Activated T-helper 2 cell treated with anti-CD3 and anti-CD28 coated beads, Interferon-gamma antibody, Interleukin-2, Interleukin-4, amounts not matched to agents 10 μg/mL and 5 μg/mL and 100 μg/mL, durations not matched to agents 14 hours and 24 hours and 36 hours (primary cell): ENCODE measurements at places on chromosomes 2 and 18. TPM values are rescaled to one million over a fixed set of nuclear protein-coding genes. Genes with fewer than 3 reads are reported as not detected.
A peak's percentile ranks its signal among the peaks of the same experiment; 100 is the strongest.

DNA sequence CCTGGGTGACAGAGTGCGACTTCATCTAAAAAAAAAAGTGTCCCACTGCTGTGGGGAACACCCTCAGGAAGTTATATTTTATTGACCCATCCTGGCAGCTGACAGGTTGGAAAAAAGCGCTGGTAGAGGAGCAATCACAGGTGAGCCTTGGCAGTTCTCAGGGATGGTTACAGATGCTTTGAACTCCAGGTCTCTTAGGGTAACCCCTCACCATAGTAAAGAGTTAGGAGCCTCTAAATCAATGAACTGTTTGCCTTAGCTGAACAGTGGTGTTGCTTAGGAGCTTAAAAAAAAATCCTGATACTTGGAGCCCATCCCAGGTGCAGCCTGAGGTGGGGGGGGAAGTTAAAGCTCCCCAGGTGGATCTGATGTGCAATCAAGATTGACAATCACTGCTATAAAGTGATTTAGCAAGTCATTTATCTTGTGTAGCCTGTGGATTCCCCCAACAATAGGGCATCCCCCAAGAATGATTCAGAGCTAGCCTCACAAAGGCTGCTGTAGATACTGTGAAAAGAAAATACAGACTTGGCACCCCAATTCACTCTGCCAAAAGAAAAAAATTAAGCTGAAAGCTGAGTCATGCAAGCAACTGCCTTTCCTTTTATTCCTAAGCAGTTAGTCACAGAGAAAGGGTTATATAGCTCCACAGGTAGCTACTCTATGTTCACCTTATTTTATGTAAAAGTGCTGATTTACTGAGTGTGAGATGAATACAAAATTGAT lies 14.8 kb downstream of the SLC16A14 start:
- DNase-seq: no peak
- no peaks in the 10 kb centered on the region for H3K27me3 ChIP-seq
- H3K4me3 ChIP-seq: no peak overlapping the region
- peaks cover 4% of the 10 kb centered on the region for H3K36me3 ChIP-seq

GRCh38 chr2:60699617-60700016 lies 56.5 kb upstream of the PAPOLG start:
- no peaks in the 10 kb centered on the region for H3K4me1 ChIP-seq
- no peak overlapping the region for H3K4me3 ChIP-seq
- no peak for DNase-seq
- no peak overlapping the region for H3K27ac ChIP-seq
- no peaks in the 10 kb centered on the region for H3K36me3 ChIP-seq

DNA sequence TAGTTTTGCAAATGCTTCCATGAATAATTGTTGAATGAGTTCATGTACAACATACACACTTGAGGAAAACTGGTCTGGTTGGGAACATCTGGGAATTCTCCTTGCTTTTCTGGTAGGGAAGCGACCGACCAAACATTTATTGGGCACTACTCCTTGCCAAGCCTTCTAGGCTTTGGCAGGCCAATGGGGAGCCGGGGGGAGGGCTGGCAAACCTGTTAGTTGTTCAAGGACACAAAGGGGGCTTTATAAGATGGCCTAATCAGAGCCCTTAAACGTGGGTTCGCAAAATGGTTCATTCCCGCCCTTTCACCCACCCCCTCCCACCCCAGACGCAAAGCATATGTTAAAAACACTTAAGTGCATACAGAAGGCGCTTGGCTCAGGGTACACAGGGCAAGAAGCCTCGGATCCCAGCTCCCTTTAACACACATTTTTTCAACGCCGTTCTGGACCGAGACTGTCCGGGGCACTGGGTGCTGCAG lies 844 bp upstream of the VSNL1 start:
- H3K36me3 ChIP-seq: no peaks in the 10 kb centered on the region
- H3K27me3 ChIP-seq: peaks cover 70% of the 10 kb centered on the region
- no peak overlapping the region for H3K4me3 ChIP-seq
- peaks cover 8% of the 10 kb centered on the region for H3K4me1 ChIP-seq
- DNase-seq: no peak

DNA sequence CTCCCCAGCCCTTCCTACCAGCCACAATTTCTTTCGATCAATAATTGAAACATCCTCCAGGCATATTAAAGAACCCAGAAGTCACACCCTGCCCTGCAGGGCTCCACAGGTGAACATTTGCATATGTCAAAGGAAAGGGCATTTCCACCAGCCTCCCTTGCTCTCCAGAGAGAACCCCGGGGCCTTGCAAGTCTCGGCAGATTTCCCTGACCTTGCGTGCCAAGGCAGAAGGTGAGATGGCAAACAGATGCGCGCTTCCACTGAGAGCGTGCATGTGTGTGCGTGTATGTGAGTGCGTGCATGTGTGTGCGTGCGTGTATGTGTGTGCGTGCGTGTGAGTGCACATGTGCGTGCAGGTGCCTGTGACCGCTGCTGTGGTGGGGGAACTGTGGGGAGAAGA lies 120.3 kb downstream of the INO80D start:
- no peak for DNase-seq
- no peak overlapping the region for H3K4me3 ChIP-seq

- peak overlapping the region; percentile 61 for H3K27ac ChIP-seq
- no peaks in the 10 kb centered on the region for H3K27me3 ChIP-seq
- peaks cover 72% of the 10 kb centered on the region for H3K36me3 ChIP-seq
- peaks cover 56% of the 10 kb centered on the region for H3K4me1 ChIP-seq
Observed at GRCh38 chr2:237978058-237978712, 11.4 kb downstream of the UBE2F start.

DNA sequence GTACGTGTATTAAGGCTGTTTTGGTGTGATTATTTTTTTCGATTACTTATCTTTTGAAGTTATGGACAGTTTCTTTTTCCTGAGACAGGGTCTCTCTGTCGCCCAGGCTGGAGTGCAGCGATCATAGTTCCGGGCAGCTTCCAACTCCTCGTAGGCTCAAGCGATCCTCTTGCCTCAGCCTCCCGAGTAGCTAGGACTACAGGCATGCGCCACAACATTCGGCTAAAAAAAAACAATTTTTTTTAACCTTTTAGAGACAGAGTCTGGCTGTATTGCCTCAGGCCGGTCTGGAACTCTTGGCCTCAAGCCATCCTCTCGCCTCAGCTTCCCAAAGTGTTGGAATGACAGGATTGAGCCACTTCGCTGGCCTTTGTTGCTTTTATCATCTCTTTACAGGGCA lies 945 bp downstream of the HAT1 start:
- peaks cover 44% of the 10 kb centered on the region for H3K36me3 ChIP-seq
- no peak for DNase-seq
- H3K27ac ChIP-seq: peak overlapping the region; percentile 96

GRCh38 chr2:28247290-28247689 lies 145.4 kb upstream of the FOSL2 start:
- no peak overlapping the region for H3K27ac ChIP-seq
- no peak overlapping the region for H3K4me3 ChIP-seq
- no peaks in the 10 kb centered on the region for H3K27me3 ChIP-seq
- no peak for DNase-seq

DNA sequence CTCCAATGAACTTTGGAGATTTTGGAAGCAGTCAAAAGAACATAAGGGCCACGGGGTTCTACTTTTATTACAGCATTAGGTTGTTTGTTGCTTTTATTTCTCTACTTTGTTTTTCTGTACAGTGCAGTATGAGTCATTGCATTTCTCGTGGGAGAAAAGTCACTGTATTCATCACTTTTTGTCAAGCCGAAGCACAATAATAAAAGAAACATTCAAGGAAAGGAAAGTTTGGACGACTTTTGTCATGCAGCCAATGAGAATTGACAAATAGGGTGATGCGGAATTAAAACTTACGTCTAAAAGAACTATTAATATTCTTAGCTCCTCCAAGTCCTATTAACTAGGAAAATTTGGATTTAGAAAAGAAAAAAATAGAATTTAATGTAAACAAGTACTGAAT lies 209.9 kb downstream of the TMEM182 start:
- DNase-seq: no peak
- H3K4me3 ChIP-seq: no peak overlapping the region
- H3K27me3 ChIP-seq: no peaks in the 10 kb centered on the region
- no peak overlapping the region for H3K27ac ChIP-seq

- H3K36me3 ChIP-seq: peaks cover 66% of the 10 kb centered on the region
- no peaks in the 10 kb centered on the region for H3K27me3 ChIP-seq
- peaks cover 53% of the 10 kb centered on the region for H3K4me1 ChIP-seq
- peak overlapping the region; percentile 15 for H3K27ac ChIP-seq
Observed at GRCh38 chr18:2602844-2603243, 31.5 kb downstream of the NDC80 start.

The CFC1 gene
- not detected in 2 replicates for total RNA-seq

The KLF11 gene
- total RNA-seq: 7.9 and 9.2 TPM in 2 replicates

The ZSWIM2 gene
- not detected in 2 replicates for total RNA-seq

The ZNF385B gene
- not detected in 2 replicates for total RNA-seq

The COL4A3 gene
- total RNA-seq: not detected in 2 replicates

The REG1B gene
- not detected in 2 replicates for total RNA-seq
